ENCODE measurements at places on chromosomes 12 and 14. TPM values are rescaled to one million over a fixed set of nuclear protein-coding genes. Genes with fewer than 3 reads are reported as not detected.

The CAPZA3 gene
- not detected for polyA plus RNA-seq

The PTCSC3 gene
- polyA plus RNA-seq = not detected

The CYP27B1 gene
- polyA plus RNA-seq = not detected

The AQP2 gene
- not detected for polyA plus RNA-seq

The ACSM4 gene
- not detected for polyA plus RNA-seq
